ENCODE measurements at places on chromosomes 6 and 20.

DNA sequence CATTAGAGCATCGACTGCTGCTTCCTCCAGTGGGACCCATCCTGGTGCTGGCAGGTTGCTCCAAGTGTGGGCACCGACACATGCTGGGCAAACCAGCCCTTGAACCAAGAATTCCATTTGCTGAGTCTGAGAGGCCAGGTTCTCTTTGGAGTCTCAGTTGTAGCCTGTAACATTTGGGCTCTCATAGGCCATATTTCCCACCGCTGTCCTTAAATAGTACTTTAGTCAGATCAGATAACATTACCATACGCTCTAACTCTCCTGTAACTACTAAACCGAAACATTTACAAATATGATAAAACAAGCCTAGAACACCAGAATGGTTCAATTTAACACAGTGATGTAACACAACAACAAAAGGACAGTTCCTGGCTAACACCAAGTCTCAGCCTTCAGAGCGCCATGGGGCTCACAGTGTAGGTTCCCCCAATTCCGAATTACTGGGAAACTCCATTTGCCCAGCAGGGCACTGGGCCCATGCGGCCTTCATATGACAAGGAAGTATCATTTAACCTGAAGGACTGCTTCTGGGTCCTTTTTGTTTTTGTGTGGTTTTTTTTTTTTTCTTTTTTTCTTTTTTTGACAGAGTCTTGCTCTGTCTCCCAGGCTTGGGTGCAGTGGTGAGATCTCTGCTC is 28.4 kb upstream of the CD93 start:
- DNase-seq: no peak
- H3K27ac ChIP-seq: no peak overlapping the region
- H3K27me3 ChIP-seq: no peaks in the 10 kb centered on the region
- H3K4me1 ChIP-seq: peaks cover 7% of the 10 kb centered on the region
- H3K4me3 ChIP-seq: no peak overlapping the region
- no peaks in the 10 kb centered on the region for H3K36me3 ChIP-seq

DNA sequence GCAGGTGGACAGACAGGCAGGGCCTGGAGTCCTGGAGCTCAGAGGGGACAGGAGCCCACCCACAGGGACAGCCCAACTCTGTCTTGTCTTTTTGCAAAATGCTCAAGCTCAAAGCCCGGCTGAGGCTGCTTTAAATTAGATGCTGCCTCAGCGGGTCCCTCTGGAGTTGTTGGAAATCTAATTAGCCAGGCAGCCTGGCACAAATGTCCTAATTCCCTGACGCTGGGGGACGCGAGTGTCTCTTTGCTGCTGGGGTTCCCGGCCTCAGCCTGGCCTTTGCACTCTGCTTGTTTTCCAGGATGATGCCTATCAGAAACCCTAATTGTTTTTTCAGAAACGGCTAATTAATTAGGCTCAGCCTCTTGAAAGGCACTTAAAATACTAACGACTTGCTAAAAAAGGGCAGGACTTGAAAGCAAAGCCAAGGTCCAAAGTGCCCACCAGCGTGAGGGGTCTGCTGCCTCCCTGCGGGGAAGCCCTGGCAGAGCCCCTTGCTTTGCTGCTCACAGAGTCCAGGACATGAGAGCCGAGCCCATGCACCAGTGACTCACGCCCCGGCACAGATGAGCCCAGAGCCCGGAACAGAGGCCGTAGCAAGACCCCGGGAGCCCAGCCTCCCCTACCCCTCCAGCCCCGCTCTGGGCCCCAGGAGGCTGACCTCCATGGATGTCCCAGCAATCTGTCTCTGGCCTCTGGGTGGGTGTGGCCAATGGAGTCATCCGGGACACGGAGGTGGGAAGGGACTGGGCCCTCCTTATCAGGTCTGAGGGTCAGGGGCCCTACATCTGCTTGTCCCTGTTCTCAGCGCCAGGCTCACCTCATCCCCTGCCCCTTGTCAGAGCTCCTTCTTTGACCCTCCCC is 46.0 kb upstream of the BHLHE23 start:
- H3K4me1 ChIP-seq: no peaks in the 10 kb centered on the region
- H3K4me3 ChIP-seq: no peak overlapping the region
- no peaks in the 10 kb centered on the region for H3K36me3 ChIP-seq
- no peak for DNase-seq
- 0 out of 2 replicates have a peak, but pooled peaks cover 7% of the 10 kb centered on the region for H3K27me3 ChIP-seq

DNA sequence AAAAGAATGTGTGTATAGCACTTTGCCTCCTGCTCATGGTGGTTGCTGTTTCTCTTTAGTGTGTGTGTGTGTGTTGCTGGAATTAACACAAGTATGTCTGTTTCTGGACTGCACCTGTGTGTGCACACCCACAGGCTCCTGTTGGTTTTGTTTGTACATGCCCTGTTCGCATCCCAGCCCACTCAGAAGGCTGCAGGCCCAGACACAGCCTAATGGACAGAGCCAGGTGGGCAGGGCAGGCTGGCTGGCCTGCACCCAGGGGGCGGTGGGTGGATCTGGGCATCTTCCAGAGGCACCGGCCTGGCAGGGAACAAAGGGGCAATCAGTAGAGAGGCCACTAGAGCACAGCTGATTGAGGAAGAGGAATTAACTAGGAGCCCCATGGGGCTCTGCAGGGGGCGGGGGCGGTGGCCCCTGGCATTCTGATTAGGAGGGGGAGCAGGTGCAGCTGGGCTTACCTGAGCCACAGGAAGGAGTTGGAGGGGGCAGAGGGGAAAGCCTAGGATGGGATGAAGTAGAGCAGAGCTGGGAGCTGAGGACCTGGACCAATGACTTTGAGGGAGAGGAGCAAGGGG is 21.9 kb downstream of the CD40 start:
- peaks cover 18% of the 10 kb centered on the region for H3K27me3 ChIP-seq
- no peak overlapping the region for H3K27ac ChIP-seq
- H3K4me3 ChIP-seq: no peak overlapping the region

DNA sequence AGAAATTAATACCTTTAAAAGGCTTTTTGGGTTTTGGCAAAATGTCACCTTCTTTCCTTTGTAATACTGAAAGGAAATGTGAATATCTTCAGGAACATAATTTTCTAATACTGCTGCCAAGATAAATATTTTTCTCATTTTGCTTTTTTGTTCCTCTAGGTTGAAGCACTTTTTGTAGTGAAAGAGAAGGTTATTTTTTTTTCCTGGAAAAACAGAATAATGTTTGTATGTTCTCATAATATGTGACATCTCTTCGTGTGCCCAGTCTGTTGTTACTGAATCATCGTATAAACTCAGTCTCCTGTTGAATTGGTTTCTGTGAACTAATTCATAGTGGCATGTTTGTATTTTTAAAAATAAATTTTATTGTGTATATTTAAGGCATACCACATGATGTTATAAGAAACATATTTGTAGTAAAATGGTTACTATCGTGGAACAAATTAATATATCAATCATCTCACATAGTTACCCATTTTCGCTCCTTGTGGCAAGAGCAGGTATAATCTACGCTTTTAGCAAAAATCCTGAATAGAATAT is 74.4 kb downstream of the SH3BGRL2 start:
- no peak for DNase-seq
- H3K4me3 ChIP-seq: no peak overlapping the region
- no peaks in the 10 kb centered on the region for H3K4me1 ChIP-seq
- no peaks in the 10 kb centered on the region for H3K27me3 ChIP-seq
